Fibroblast of skin of left biceps (primary cell): ENCODE measurements at places on chromosomes 6 and 20.

DNA sequence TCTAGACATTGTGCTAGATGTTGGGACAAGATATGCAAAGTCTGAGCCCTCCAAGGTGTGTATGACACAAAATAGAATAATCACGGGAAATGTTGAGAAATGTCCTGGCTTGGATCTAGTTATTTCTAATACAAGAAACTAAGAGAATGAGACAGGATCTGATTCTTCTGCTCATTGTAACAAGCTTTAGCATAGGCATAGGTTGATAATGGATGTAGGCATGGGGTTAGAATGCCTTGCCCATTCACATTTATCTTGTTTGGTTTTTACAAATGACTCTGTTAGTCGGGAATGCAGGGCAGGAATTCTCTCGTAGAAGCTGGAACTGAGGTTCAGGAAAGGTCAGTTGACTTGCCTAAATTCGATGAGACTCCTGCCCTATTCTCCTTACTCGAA, 1.5 kb upstream of the SLC26A8 start:
- no peak for DNase-seq

DNA sequence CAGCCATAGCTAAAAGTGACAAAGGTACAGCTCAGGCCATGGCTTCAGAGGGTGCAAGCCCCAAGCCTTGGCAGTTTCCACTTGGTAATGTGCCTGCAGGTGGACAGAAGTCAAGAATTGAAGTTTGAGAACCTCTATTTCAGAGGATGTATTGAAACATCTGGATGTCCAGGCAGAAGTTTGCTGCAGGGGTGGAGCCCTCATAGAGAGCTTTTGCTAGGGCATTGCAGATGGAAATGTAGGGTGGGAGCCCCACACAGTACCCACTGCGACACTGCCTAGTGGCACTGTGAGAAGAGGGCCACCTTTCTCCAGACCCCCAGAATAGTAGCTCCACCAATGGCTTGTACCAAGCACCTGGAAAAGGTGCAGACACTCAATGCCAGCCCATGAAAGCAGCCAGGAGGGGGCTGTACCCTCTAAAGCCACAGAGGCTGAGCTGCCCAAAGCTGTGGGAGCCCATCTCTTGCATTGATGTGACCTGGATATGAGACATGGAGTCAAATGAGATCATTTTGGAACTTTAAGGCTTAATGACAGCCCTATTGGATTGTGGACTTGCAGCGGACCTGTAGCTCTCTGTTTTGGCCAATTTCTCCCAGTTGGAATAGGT, 1299.4 kb upstream of the MAP3K7 start:
- DNase-seq, result no peak

- no peak for DNase-seq
Measured at GRCh38 chr6:128631031-128631430, 110.6 kb upstream of the PTPRK start.

DNA sequence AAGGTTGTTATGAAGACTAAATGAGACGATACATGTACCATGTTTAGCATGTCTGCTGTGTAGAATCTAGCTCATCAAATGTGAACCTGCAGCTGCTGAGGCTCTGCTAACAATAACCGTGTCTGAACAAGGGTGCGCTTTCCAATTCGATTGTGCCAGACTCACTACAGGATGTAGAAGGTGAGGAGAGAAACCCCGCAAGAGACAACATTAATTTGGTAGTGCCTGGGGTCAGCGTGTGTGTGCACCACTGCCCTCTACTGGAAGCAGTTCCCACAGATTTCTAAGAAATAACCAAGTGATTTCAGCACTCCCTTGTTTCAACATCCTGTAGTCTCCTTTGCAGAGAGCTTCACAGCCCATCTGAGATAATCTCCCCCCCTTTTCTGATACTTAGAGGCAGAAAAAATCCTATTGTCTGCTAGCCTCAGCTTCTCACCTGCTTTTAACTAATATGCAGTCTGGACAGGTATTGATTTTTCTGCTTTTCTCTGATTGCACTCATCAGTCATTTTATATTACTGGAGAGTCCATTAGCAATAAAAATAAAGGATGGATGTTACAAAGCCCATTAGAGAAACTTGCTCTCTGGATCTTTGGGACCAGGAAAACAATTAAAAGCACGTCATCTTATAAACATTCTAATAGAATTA, 96.7 kb upstream of the BACH2 start:
- no peak for DNase-seq

DNA sequence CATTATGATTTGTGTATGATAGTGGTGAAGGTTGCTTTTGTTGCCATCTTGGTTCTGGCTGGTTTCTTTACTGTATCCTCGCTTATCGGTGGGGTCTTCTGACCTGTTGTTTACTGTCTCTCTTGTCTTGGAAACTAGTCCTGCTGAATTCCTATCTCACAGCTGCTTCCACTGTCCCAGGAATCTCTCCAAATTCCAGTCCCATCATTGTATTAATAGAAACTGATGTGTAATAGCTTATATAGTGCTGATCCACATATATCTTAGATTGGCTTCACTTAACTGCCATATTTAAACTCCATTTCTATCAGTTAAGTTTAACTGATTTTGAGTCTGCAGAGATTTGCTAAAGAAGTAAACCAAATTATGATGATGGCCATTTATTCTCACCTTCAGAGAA, 5.9 kb downstream of the GTF2H5 start:
- DNase-seq, result no peak

DNA sequence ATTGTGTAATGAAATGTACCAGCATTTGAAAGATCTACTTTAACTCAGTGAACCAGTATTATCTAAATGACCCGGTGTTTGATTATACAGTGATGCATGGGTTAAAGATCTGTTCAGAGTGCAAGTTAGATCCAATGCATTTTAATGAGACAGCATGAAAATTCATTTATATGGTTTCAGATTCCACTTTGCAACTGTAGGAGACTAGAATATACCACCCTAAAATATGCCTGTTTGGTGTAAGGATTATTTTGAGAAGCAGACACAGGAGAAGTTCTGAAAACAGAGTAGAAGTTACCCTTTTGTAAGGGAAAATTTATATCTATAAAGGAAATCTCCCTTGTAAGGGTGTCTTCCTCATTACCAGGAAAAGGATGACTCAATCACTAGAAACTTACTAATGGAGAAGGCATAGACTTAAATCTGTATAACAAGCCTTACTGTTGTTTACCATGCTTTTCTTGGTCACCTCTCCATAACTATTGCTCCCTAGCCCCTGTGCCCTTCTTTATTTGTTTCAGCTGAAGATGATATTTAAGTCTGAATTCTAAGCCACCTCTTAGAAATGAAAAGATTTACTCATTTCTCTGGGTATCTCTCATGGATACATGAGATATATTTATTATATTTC, 105.4 kb downstream of the NCOA3 start:
- no peak for DNase-seq

DNA sequence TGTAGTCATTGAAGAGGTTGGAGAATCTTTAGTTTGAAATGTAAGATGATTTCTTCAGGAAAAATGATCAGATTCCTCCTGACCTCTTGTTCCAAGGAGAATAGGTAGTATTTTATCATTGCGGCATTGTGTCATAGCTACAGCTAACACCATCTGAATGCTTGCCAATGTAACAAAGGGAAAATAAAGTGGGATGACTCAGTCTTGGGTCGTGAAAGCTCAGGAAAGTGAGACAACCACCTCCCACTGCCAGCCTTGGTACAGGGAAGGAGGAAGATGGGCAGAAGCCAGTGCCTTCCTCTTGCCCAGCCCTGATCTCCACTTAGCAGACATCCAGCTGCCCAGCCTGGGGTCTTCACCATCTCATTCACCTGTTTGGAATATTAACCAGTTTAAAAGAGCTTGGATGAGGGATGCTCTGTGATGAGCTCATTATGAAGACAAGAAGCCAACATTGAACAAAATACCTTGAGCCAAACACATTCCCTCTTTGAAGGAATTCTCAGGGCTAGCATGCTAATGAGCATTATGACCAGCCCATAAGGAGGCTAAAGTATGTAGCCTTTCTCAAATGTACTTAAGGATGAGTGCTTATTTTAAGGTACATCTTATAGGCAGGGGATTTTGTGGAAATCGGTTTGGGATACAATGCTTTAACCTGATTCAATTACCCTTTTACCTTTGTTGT, 40.0 kb upstream of the APCDD1L start:
- DNase-seq, result no peak

- no peak for DNase-seq
Measured at GRCh38 chr6:38599261-38599660, 40.5 kb downstream of the BTBD9 start.

DNA sequence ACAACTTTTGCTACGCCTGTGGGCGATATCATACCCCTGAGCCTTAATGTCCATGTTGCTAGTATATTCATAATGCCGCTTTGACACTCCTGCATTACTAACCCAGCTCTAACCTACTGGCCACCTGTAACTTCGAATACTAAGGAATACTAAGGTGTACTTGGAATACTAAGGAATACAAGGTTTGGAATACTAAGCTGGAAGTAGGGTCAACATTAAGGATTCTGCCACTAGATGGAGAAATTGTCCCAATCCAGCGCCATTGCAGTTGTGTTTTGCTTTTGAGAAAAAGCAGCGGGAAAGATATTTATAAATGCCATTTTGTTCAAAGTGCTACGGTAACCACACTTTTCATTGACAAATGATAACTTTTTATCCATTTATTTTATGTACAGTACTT, 10.7 kb downstream of the TBXT start:
- no peak for DNase-seq

- no peak for DNase-seq
Measured at GRCh38 chr6:76472858-76473257, 400.4 kb upstream of the IMPG1 start.

- DNase-seq, result no peak
Measured at GRCh38 chr6:4904461-4905025, 99.3 kb downstream of the RPP40 start.

DNA sequence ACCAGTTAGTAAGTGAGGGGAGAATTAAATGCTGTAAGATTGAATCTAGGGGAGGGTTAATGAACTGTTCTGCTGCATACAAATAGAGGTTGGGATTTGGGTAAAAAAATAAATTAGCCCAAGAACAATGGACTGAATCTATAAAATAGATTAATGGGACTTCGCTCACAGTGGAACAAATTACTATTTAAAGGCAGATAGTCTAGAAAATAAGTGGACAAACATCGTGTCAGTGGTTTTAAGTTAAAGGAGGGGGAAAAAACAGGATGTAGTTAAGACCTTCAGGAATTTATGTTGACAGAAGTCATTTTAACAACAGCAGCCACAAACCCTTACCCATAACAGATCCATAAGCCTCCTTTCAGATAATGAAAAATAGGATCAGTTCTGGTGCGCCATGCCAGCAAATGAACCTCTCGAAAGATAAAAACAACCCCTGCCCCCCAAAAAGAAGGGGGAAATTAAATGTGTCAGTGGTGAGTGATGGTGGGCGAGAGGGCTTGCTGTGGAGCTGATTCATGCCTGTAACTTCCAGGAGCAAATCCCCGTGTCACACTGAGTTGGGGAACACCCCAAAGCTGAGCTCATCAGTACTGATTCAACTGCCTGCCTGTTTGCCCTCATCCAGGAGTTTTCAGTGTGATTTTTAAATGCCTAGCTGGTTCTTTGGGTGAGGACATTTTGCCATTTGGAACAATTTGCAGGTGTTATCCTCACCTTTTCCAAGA, 86.8 kb downstream of the PPP1R14C start:
- no peak for DNase-seq

DNA sequence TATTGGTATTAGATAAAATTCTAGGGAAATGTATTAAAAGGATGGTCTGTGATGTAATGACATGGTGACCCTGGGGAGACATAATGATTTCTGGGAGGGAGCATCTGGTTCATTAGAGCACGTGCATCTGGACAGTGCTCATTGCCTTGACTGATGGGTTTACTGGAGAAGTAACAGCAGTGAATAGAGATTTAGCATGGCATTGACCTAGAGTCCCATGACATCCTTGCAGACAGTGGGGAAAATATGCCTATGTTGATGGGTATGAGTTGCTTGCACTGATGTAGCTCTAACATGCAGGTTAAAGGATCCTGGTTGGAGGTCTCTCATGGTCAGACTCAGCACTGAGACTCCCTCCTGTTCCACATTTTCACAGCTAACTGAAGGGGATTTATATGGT, 164.1 kb upstream of the OLIG3 start:
- no peak for DNase-seq
